Activated CD4-positive, alpha-beta T cell treated with anti-CD3 and anti-CD28 coated beads, Interleukin-2, amount 10 ng/mL, durations not matched to agents 7 days and 5 days (primary cell): ENCODE measurements at places on chromosomes 5 and 9. TPM values are rescaled to one million over a fixed set of nuclear protein-coding genes. Genes with fewer than 3 reads are reported as not detected.

GRCh38 chr5:50699737-50700136 is 33.3 kb downstream of the PARP8 start:
- peaks cover 52% of the 10 kb centered on the region for H3K4me1 ChIP-seq
- DNase-seq, result no peak
- no peaks in the 10 kb centered on the region for H3K27me3 ChIP-seq

GRCh38 chr9:28999057-28999456 is 1425.8 kb upstream of the C9orf72 start:
- no peaks in the 10 kb centered on the region for H3K36me3 ChIP-seq
- no peaks in the 10 kb centered on the region for H3K4me1 ChIP-seq
- no peak for DNase-seq
- no peak overlapping the region for H3K4me3 ChIP-seq
- H3K27me3 ChIP-seq, result no peaks in the 10 kb centered on the region

CDKN2B-AS1 gene
- 4.4 TPM for total RNA-seq

GRIA1 gene
- total RNA-seq, result not detected

DNA sequence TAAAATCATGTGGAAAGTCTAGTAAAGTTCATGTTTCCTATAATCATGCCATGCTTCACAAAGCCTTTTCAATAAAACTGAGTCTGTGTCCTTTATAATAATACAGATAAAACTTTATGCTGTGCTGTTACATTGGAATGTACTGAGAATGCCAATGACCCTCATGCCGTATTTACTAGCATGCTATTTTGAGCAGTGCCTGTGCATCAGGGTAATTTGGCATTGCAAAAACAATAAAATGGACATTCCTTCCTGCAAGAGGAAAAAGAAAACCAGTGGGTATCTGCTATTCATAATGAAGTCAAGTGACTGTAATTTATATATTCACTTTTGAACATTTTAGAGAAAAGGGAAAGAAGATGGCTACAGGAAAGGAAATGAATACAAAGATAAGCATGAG is 159.0 kb downstream of the PBX3 start:
- H3K4me3 ChIP-seq, result no peak overlapping the region
- no peaks in the 10 kb centered on the region for H3K27me3 ChIP-seq
- no peaks in the 10 kb centered on the region for H3K36me3 ChIP-seq
- no peaks in the 10 kb centered on the region for H3K4me1 ChIP-seq
